Brain microvascular endothelial cell (primary cell): ENCODE measurements at places on chromosomes 2 and 18.
A peak's percentile ranks its signal among the peaks of the same experiment; 100 is the strongest.

DNA sequence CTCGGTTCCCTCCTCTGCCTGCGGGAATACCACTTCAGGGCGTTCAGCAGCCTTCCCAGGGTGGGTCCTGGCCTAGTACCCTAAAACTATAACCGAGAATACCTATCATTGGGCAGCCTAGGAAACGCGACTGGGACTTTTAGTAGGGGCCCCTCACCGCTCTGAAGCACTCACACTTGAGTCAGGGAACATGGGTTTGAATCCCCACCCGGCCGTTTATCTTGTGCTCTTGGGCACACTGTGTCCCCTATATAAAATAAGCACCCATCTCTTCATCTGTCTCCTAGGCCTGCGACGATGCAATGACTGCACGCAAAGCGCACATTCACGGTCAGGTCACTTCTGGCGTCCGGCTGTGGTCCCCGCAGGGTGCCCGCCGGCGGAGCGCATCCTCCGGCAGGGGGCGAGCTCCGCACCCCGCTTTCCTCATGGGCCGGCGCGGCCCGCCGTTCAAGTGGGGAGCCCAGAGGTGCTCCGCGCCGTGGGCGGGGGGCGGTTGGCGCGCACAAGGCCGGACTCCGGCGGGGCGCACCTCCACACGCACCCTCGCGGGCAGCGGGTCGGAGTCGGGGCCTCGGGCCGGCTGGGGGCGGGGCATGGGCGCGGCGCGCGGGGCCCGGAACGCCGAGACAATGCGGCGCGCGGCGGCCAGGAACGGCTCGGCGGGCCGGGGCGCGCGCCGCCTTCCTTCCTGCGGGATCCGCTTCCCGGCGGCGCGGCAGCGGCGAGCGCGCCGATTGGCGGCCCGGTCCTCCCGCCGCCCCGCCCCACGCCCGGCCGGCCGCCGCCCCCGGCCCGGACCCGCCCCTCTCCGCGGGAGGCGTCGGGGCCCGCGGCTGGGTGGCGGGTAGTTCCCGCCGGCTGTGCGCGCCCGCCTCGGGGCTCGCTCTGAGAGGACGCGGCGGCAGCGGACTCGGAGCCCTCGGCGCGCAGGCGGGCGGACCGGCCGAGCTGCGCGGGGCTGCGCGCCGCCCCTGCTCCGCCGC, at the start of gene ASAP2:
Gene ASAP2 (plus strand): TSS at position 850 of the 986 bp plus-strand sequence. CDS start 293 bp downstream, outside the sequence.
- peak; percentile 41 for DNase-seq

DNA sequence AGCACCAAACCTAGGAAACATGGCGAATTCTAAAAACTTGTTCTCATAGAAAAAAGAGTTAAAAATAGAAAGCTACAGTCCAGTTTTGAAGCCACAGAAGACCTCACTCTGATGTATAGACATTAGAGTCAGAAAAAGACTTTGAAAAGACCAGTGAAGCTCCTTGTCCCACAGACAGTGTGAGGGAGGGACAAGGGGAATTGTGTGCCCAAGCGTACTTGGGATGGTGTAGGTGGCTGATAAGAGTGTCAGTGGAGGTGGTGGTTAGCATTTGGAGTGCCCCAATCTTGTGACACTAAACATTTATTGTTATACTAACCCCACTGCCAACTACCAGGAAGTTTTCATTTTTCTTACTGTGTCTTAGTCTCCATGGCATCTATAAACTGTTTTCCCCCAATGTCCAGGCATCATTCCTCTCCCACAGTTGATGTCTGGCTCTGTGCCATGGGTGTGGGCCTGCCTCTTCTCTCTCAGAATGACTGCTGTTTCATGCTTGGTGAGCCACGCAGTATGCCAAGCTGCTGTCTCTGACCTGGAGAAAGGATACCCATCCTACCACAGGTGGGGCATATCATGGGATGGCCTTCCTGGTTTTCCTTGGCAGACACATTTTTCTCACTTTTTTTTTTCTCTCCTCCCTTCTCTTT, 161.4 kb downstream of the RPIA start:
- DNase-seq: no peak

DNA sequence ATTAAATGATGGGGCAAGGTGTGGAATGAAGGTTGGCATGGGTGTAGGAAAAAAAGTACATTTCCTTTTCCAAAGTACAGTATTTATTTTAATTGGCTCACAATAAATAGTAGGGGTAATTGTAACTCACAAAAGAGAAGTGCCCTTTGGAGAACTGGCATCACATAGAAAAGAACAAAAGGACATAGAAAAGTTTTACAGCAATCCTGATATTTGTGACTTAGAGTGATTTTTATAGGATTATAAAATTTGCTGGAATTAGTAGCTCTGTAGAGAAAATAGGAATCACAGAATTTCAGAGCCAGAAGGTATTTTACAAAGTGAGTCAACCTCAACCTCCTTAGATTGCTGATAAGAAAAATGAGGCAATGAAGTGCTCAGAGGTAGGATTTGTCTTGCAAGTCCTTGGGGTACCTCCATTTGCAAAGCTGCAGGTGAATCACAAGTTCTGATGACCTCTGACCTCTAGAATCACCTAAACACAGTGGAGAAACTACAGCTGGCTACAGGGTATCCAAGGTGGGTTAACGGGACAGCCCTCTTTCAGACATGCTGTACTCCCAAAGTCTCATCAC, 133.6 kb downstream of the SOCS6 start:
- no peak for DNase-seq

DNA sequence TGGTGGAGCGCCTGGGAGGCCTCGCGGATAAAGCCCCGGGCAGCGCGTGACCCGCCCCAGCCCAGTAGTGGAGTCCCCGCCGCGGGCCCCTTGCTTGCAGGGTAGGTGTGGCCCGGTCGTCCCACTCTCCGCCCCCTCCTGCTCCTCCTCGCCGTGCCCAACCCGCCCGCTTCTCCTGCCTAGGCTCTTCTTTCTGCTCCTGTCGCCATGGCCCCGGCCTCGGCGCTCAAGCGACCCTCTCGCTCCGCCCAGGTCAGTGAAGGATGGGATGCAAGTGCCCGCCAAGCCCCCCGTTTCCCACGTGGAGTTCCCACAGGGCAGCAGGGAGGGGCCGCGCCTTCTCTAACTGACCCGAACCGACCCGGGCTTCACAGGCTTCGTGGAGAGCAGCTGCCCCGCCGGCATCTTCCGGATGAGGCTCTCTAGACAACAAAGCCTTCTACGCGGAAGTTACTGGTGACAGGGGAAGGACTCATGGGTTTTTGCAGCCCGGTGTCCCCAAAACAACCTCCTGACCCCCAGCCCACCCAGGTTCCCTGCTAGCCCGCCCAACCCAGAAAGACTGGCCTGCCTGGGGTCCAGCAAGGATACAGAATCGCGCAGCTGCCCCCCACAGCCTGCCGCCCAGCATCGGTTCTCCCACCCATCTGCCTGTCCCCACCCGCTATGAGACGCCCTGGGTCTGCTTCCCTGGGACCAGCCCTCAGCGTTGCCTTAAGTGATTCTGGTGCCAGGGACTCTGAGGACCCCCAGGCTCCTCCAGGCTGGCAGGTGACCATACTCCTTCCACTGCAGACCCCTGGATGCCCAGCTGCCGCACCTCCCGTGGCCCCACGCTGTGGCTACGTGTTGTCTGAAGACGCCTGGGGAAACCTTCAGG, 32.8 kb downstream of the TTC32 start:
- no peak for DNase-seq

GRCh38 chr18:50053111-50053510, 141.8 kb downstream of the MYO5B start:
- no peak for DNase-seq

DNA sequence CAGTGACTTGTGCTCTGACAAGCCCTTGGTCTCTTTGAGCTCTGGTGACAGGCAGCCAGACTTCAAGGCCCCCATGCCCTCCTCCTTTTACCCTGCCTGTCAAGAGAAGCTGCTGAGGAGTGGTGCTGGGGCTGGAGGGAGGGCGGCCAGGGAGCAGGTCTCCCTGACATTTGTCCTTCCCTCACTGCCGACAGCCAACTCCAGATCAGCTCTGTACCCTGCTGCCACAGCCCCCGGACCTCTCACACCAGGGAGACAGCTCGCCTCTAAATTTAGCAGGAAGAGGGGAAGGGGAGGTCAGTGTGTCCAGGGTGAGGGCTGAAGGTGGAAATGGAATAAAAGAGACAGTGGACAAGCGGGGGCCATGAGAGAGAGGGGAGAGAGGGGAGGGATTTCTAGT, 155.8 kb downstream of the TDRD15 start:
- DNase-seq: no peak

- no peak for DNase-seq
Measured at GRCh38 chr2:148599109-148599991, 45.2 kb upstream of the EPC2 start.

DNA sequence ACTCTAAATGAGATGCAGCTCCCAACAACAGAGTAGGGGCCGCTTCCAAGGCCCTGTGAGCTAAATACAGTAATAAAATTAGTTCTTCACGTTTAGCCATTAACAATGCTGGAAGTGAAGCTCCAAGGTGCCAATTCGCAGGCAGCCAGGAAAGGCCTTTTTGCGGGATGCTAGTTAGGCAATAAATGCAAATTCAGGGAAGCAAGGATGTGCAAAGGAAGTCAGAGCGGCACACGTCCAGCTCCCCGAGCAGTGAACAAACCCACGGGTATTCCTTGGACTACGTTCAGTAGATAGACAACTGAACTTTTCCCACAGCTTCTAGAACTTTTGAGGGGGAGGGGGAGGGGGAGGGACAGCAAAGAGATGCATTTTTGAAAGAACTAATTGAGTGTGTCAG, 6.9 kb downstream of the ZNF516 start:
- peak; percentile 7 for DNase-seq

DNA sequence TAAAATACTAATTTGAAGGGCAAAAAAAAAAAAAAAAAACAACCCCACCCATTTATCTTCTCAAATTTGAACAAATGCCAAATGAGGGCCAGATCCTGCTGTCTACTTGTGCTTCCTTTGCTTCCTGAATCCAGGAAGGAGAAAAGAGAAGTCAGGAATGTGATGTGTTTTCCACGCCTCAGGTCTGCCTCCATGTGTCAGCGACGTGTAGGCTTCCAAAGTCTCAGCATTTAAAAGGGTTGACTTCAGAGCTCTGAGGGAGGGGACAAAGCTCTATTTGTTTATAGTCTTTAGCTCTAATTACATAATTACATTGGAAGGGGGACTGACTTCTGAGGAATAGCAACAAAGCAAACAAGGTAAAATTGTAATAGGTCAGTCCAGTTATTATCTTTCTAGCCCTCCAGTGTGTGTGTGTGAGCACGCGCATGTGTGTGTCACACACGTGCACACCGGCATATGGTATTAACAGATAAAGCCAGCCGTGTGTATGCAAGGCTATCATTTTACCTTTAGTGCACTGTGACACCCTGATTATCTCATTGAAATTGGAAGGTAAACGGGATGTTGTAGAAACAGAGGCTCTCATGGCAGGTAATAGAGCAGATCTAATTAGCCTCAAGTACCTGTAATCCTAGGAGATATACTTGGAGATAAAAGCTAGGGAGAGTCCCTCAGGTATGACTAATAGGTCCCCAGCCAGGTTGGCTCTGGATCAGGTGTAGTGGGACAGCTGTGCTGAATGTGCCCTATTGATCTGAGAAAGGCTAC, 911.4 kb upstream of the ZEB2 start:
- DNase-seq: no peak

- no peak for DNase-seq
Measured at GRCh38 chr2:20391951-20392699, 41.5 kb upstream of the PUM2 start.

DNA sequence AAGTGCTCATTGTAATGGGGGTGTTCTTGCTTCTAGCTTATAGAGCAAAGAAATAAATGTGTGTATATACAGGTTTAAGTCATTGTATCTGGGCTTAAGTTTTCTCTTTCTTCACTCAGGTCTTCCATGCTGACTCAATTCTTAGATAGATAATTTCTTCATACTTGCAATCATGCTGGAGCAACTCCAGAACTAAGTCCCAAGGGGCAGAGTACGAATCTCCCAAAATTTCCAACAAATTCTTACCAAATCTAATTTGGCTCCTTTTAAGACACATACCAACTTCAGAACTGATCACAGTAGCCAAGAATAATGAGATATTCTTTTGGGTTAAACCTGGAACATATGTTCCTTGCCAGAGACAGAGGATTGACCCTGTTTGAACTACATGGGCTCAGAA, 4.3 kb upstream of the SPAG16 start:
- no peak for DNase-seq

GRCh38 chr2:25112113-25112512, 56.3 kb downstream of the POMC start:
- no peak for DNase-seq

- DNase-seq: no peak
Measured at GRCh38 chr2:235510318-235510717, 16.5 kb downstream of the AGAP1 start.

DNA sequence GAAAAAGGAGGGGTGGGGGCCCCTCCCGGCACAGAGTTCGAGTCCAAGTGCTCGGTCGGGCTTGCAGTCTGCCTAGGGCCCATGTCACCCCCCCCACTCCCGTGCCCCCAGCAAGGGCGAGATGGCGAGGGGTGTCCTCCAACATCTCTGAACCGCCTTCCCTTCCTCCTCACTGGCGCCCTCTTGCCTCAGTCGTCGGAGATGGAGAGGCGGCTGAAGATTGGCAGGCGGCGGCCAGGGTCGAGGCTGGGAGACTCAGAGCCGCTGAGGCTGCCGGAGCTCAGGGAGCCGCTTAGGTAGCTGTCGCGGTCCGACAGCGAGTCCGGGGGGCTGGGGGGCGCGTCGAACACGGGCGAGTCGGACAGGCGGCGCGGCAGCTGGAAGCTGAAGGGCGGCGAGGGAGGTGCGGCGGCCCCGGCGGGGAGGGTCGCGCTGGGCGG, 2.3 kb downstream of the ZFP36L2 start:
- peak; percentile 55 for DNase-seq

GRCh38 chr2:107992069-107992468, 5.7 kb downstream of the SLC5A7 start:
- DNase-seq: no peak
